Right renal cortex interstitium (tissue), 3 donors: ENCODE measurements at places on chromosomes 1 and 21. TPM values are rescaled to one million over a fixed set of nuclear protein-coding genes. Genes with fewer than 3 reads are reported as not detected.

LYPD8 gene
- polyA plus RNA-seq, result not detected

GRCh38 chr1:241972703-241973369 is 15.3 kb downstream of the BECN2 start:
- DNase-seq, result peak; percentile 27

GRCh38 chr21:38039369-38039768 is 123.1 kb upstream of the KCNJ6 start:
- no peak for DNase-seq

DNA sequence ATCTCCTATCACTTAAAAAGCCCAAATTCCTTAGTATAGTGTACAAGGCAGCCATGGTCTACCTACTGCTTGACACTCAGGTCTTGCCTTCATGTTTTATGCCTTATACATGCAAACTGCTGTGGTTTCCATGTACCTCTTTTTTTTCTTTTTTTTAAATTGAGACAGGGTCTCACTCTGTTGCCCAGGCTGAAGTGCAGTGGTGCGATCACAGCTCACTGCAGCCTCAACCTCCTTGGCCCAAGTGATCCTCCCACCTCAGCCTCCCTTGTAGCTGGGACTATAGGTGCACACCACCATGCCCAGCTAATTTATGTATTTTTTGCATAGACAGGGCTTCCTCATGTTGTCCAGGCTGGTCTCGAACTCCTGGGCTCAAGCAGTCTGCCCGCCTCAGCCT is 8.0 kb downstream of the CD55 start:
- DNase-seq, result no peak

DNA sequence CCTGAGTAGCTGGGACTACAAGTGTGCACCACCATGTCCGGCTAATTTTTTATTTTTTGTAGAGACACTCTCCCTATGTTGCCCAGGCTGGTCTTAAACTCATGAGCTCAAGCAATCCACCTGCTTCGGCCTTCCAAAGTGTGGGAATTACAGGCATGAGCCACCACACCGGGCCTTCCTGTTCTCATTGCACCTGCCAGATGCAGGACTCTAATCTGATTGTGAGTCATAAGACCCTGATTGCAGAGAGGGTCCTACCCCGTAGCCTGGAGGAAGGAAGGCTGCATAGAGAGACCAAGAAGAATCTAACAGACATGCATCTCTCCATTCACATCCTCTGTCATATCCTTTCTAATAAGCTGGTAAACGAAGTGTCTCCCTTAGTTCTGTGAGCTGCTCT is 19.5 kb upstream of the CGN start:
- DNase-seq, result no peak

GRCh38 chr1:21220815-21221214 is 44.1 kb upstream of the EIF4G3 start:
- no peak for DNase-seq

- no peak for DNase-seq
Observed at GRCh38 chr1:170768929-170769328, 105.0 kb downstream of the PRRX1 start.
